Stimulated activated naive CD8-positive, alpha-beta T cell treated with anti-CD3 and anti-CD28 coated beads, Interleukin-15, amount 100 ng/mL, for 72 hours (primary cell): ENCODE measurements at places on chromosomes 2 and 18.

DNA sequence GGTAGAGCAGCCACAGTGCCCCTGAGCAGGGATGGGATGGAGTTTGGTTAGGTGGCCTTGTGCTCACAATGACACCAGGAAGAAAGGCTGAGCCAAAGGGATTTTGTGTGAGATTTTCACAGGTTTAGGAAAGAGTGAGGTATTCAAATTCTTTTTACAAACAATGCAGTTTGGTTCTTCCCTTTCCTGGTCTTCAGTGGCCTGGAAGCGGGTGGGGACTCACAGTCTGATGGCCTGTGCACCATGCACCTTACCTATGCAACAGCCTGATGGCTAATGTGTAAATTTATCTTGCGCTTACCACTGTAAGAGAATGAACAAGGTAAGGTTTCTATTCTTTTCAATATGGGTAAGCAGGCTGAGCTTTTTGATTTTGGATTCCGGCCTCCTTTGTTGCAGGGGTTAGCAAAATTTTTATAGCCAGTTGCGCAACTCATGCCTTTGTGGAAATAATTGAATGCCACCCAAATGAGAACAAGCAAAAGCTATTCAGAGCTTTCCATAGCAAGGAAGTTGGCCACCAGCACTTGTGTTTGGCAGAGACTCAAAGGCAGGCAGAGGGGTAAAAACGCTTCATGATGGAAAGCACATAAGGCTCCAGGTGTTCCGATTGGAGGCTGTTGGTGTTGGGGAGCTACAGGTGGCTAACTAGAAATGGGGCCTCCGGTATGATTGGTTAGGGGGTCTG, 23.8 kb upstream of the IL1R2 start:
- no peak for DNase-seq

- DNase-seq: no peak
Observed at GRCh38 chr2:61948661-61949457, 43.4 kb downstream of the COMMD1 start.

GRCh38 chr18:74196220-74197119, 48.1 kb downstream of the TIMM21 start:
- peak; percentile 57 for DNase-seq

- DNase-seq: no peak
Observed at GRCh38 chr18:25604894-25605597, 253.1 kb upstream of the ZNF521 start.

DNA sequence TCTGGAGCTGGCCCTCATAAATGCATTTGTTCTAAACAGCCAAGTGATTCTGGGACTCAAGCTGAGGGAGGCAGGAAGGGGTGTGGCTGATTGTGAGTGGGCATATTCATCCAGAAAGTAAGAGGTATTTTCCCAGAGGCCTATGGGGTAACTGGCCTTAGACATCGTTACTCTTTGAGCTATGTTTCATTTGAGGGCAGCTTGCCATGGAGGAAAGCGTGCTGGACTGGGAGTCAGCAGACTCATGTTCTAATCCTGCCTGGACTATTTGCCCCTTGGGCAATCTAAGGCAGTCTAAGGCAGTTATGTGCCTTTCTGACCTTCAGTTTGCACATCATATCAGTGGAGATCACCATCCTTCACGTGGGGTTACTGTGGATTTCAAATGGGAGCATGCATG, 93.5 kb upstream of the SLC14A2 start:
- no peak for DNase-seq

DNA sequence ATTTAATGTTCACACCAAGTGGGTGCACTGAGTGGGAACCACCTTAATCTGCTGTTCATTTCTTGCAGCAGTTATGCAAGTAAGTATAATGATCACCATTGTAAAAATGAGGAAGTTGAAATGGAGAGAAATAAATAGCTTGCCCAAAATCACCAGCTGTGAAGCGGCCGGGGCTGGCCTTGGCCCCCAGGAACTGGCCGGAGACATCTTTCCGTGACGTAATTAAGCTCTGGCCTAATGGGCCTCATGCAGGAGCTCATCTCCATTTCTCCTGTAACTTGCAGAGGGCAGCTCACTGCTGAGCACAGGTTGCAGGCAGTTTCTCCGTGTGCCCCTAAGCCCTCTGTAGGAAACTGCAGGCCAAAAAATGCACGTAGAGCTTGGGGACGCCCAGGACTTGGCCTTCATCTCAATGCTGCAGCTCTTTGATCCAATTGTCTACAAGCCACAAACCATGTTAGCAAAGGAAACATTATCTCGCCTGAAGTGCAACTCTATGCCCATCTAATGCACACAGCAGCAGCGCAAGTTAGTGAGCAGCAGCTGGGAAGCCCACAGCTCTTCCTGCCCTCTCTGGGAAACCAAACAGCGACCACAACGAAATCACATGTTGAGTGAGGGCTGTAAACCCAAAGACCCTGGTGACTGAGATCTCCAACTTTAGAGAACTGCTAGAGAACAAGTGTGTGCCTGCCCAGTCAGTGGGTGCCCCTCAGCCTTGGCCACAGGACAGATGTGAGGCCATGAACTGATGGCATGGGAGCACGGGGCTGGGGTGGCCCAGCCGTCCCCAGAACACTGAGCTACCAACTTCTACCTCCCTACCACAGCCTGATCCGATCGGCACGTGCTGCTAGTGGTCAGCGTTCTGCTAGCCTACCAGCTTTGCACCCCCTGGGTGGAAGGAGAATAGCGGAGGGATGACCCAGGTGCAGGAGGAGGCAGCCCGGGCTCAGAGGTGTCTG, 28.8 kb downstream of the APCDD1 start:
- DNase-seq: no peak

DNA sequence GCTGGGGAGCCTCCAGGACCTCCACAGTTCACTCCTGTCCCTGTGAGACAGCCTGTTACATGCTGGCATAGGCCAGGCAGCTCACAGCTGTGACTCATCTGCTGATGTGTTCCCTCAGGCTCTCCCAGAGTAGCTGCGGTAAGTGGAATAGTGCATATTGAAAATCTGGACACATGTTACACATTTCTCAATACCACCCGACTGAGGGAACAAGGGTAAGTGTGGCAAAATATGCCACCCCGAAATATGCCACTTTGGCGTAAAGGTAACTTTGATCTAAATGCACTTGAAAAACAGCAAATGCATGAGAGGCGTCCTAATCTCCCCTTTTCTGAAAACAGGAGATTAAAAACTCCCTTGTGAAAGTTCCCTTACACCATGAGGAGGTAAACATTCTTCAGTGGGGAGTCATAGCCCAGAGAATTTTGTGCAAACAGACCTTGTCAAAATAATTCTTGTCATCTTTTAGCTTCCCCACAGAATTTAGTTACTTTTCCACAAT, 557.9 kb downstream of the CCDC85A start:
- DNase-seq: no peak
